Hematopoietic multipotent progenitor cell treated with erythropoietin and hydrocortisone succinate and interleukin-3 and kit ligand, for 15 days (in vitro differentiated cells): ENCODE measurements at places on chromosomes 11 and 22.
A peak's percentile ranks its signal among the peaks of the same experiment; 100 is the strongest.

DNA sequence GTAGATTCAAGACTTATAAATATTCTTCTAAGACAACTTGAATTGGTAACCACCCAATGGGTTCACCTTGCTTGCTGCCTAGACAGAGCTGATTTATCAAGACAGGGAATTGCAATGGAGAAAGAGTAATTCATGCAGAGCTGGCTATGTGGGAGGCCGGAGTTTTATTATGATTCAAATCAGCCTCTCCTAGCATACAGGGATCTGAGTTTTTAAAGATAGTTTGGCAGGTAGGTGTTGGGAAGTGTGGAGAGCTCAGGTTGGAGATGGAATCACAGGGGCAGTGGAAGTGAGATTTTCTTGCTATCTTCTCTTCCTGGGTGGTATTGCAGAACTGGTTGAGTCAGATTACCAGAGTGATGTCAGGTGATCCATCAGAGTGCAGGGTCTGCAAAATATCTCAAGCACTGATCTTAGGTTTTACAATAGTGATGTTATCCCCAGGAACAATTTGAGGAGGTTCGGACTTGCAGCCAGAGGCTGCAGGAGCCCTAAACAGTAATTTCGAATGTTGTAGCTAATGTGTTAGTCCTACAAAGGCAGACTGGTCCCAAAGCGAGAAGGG, 1448.6 kb upstream of the RAG2 start:
- DNase-seq = no peak

DNA sequence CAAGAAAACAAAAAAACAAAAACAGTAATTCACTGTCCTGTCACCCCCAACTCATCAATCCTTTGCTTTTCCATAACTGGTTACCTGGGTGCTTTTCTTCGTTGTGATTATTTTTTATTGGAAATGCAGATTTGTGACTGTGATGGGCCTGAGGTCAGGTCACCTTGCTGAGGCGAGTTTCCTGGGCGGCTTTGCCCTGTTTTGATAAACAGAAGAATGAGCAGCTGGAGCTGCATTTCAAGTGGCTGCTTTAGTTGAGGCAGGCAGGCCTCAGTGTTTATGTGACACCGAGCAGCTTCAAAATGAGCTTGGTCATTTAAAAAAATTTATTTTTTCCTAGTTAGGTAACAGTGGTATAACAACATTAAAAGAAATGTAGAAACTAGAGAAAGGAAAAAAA, 22.2 kb downstream of the PTPRJ start:
- no peak for DNase-seq

DNA sequence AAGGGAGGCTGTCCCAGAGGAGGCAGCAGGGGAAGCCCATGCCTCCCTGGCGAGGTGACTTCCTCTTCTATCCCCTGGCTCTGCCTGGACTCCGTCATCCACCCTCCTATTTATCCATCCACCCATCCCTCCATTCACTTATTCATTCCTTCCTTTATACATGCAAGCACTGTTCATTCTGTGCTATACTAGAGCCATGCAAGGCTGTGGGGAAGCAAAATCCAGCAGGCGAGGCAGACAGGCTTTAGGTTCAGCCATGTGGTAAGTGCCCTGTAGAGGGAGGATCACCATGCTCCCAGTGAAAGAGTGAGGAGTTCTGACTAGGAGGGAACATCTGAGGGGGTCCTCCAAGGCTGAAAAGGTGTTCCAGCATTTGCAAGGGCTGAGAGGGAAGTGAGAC, 1.2 kb upstream of the NAALADL1 start:
- no peak for DNase-seq

DNA sequence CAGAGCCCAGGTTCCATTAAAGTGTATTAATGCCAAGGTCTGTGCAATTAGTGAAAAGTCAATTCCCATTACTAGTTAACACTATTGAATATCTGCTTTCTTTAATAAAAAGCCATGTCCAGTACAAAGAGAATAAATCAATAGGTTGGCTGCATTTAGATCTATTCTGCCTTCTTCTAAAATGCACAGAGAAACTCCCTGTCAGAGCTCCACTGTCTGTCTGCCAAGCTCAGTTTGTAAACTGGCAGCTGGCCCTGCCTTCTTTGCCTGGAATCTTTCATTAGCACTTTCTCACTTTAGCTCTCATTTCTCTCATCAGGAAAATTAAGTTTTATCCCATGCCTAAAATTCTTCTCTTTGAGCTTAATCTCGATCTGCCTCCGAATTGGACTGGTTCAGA, 35.6 kb downstream of the ARL14EP start:
- no peak for DNase-seq

- DNase-seq = no peak
Measured at GRCh38 chr11:86287468-86287796, 14.6 kb upstream of the HIKESHI start.

DNA sequence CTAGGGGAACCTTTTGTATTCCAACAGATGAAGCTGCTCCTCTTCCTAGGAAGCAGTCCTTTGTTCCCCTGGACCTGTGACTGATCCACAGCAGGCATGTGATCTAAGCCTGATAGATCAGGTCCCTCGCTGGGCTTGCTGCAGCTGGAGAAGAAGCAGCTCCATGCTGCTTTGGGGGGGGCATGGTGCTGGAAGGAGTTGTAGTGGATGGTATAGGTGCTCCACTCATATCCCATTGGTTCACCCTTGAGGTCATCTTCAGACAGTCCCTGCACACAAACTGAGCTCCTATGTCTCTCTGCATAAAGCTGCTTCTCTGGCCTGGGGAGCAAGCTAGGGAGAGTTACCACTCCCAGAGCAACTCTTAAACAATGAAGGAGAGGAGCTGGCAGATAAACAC, 9.5 kb upstream of the RIC3 start:
- DNase-seq = no peak

GRCh38 chr11:109929308-109929707, 163.9 kb upstream of the ZC3H12C start:
- DNase-seq = no peak

- no peak for DNase-seq
Measured at GRCh38 chr22:47036936-47037485, 274.6 kb downstream of the TBC1D22A start.

DNA sequence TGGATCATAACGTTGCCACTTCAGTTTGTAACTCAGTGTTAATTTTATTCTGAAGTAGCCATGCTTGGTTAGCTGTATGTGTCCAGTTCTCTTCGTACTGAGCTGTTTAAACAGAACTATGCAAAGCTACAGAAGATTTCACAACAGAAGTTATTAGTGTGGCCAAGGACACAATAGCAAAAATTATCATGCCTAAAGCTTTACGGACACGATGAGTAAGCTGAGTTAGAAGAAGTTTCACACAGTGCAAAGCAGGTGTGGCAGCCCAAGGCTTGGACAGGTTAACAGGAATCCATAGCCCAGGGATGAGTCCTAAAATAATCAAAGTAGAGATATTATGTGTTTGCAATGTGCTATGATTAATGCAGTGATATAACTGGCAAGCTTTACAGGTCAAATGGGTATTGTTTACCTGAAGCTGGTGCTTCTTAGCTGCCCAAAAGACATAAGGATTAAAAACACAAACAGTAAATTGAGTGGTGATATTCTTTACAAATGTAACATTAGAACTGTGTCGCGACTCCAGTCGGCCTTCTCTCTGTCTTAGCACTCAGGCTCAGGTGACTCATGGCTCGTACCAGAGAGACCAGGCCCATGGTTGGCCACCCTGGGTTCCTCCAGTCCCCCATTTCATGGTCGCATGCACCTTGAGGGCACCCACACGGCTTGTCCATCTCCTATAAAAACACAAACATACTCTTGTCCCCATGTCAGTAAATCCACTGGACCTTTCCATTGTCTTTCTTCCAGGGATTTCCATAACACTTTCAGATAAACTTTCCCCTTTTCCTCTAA, 35.5 kb upstream of the NCAM1 start:
- no peak for DNase-seq

DNA sequence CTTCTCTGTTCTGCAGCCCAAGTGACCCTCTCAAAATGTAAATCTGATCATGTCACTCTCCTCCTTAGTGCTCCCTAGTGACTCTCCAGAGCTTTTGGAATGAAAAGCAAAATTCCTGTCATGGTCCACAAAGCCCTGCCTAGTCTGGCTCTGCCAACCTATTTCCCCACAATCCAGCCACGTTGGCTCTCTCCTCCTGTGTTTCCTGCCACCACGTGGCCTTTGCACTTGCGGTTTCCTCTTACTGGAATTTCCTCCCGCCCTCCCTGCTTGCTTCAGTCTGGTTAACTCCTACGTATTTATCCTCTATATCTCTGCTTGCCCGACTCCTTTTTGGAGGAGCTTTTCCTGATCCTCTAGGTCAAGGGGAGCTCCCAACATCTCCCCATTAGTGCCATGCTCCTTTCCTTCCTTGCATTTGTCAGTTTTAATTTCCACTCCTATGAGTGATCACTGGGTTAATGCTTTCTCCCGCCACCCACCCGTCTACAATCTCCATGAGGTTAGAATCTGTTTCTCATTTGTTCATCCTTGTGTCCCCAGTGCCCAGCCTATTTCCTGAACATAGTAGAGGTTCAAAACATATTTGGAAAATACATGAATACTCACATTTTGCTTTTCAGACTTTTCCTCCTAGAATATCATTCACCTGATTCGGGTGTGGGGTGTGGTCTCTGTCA, 11.5 kb downstream of the NNMT start:
- DNase-seq = no peak

DNA sequence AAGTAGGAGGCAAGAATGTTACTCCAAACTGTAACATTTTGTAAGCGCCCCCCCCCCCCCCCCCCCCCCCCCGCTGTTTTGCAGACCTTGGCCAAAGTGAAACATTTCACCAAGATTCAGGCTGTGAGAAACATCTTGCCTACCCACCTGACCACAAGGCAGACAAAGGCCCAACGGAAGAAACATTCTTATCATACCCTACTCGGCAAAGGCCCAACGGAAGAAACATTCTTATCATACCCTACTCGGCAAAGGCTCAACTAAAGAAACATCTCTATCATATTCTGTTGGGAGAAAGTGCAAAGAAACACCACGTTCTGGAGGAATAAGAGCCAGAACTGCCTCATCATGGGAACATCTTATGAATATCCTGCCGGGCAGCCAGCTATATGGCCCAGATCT, 117.1 kb downstream of the JRKL start:
- no peak for DNase-seq

GRCh38 chr11:47051217-47051616, 114.7 kb downstream of the CSTPP1 start:
- no peak for DNase-seq

GRCh38 chr22:32080904-32081303, 37.8 kb downstream of the SLC5A1 start:
- DNase-seq = peak; percentile 11

GRCh38 chr11:74446532-74446938, 20.8 kb downstream of the KCNE3 start:
- DNase-seq = no peak

DNA sequence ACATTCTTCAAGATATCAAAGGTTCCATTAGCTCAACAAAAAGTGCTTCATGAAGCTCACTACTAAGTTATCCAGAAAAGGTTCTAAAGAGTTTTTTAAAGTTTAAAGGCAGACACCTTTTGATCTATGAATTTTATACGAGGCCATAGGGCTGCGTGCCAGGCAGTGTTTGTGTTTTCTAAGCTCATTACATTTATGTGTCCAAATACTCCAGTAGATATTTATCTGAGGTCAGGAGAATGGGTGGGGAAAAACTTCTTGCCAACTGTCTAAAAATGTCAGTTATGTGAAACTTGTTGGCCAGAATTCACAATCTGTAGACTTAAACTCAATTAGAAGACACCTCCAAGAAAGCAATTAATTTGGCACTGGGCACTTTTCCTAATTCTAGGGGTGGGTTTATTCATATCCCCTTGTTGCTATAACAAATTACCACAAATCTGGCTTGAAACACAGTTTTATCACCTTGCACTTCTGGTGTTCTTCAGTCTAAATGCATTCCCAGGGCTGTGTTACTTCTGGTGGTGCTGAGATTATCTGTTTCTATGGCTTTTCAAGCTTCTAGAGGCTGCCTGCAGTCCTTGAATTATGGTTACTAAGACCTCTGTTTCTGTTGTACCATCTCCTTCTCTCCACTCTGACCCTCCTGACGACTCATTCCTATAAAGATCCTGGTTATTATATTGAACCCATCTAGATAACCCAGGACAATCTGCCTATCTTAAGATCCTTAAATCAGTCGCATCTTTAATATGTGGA, 1030.4 kb upstream of the CNTN5 start:
- DNase-seq = no peak

GRCh38 chr11:69643646-69644045, 2.7 kb downstream of the CCND1 start:
- DNase-seq = no peak

- no peak for DNase-seq
Measured at GRCh38 chr11:11472106-11472505, 119.1 kb upstream of the CSNK2A3 start.

GRCh38 chr11:112238041-112238440, 11.8 kb downstream of the PTS start:
- DNase-seq = no peak

- DNase-seq = no peak
Measured at GRCh38 chr11:4643076-4643475, 706 bp upstream of the OR51E1 start.

DNA sequence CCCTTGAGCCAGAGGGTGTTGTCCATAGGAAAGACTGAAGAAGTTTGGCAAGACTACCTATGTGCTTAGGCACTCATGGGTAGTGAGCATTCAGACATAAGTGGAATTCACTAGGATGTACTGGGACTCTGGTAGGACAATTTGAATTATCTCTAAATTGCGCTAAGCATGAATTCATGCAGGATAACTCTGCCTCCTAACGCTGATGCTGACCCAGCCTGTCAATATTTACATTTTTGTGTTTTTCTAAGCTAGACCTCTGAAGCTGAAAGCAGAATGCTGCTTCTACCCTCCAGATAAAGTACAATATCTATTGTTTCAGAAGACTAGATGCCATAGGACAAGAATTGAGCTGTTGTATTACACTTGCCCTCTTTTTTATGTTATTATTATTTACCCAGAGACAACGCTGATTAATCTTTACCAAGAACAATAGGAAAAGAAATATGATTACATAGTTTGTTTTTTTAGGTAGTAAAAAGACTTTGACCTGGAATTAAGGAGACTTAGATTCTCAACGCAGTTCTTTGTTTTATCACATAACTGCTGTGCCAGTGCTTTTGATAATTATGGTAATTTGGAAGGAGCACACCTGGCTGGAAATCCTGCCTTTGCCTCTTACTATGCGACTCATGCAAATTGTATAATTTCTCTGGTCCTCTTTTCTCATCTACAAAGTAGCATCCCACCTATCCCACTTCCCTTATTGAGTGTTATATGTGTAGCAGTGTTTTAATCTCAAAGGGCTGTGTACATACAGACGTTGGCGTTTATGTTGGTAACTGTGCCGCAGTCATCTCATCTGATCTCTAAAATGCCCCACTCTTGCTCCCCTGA, 21.2 kb upstream of the GRAMD1B start:
- no peak for DNase-seq

DNA sequence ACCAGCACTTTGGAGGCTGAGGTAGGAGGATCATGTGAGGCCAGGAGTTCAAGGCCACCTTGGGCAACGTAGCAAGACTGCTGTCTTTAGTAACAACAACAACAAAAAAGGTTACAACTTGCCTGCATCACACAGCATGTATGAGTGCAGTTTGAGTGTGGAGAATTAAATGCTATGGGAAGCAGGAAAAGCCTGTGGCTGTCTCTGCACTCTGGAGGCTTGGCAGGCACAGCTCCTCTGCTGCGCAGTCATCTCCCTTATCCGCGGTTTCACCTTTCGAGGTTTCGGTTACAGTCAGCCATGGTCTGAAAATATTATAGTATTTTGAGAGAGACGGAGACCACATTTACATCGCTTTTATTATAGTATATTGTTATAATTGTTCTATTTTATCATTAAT, 2.9 kb downstream of the MICAL2 start:
- DNase-seq = peak; percentile 55

GRCh38 chr11:11215058-11215815, 137.8 kb downstream of the CSNK2A3 start:
- DNase-seq = no peak
